ENCODE measurements at places on chromosomes 13 and 19.

GRCh38 chr13:45748941-45749759 lies 47.0 kb downstream of the CBY2 start:
- no peak for DNase-seq

DNA sequence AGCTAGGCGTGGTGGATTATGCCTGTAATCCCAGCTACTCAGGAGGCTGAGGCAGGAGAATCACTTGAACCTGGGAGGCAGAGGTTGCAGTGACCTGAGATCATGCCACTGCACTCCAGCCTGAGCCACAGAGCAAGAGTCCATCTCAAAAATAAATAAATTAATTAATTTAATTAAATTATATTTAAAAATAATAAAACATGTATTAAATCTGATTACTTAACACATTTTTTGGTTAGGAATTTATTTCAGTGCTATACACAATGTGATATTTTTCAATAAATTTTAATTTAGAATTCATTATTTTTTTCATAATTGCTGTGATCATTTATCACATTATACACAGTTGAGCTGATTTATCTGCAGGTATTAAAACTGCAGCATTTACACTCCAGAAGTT lies 1101.5 kb upstream of the MIR17HG start:
- DNase-seq = no peak

DNA sequence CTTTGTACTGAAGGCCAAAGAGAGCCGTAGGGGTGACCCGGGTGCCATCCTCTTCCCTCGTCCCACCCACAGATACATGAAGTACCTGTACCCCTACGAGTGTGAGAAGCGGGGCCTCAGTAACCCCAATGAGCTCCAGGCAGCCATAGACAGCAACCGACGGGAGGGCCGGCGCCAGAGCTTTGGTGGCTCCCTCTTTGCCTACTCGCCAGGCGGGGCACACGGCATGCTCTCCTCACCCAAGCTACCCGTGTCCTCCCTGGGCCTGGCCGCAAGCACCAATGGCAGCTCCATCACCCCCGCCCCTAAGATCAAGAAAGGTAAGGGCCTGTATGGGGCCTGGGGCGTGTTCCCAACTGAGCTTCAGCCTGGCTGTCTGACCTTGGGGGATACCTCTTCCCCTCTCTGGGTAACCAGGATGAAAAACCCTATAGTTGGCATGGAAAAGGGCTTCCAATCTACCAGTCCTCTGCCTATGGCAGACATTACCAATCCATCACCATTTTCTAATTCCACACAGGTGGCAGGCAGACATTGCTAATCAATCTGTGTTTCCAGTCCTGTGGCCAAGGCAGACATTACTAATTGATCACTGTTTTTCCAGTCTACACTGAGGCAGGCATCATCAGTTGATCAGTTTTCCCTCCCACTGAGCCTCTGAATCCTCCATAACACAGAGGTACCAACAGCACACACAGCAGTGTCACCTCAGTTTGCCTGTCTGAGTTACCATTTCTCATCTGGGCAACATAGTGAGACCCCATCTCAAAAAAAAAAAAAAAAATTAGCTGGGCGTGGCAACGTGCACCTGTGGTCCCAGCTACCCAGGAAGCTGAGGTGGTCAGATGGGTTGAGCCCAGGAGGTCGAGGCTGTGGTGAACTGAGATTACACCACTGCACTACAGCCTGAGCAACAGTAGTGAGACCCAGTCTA lies 19.1 kb upstream of the WDR18 start:
- DNase-seq = no peak

- DNase-seq = no peak
Observed at GRCh38 chr19:5492635-5493409, 37.6 kb downstream of the ZNRF4 start.

DNA sequence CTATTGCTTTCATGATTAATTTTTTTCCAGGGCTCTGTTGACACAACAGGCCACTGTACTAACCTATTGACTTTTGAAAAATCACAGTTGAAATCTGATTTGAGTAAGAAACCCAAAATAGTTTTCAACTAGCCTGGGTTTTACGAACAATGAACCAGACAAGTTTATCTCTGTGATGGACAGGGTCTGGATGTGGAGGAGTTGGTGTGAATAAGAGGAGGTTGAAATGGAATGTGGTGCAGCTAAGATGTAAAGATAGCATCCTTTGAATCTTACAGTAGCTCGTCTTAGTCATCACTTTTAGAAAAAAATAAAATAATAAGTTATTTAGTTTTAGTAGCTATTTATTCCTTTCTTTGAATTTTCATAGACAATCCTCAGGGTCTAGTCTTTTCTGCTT lies 8.3 kb upstream of the OXGR1 start:
- no peak for DNase-seq

DNA sequence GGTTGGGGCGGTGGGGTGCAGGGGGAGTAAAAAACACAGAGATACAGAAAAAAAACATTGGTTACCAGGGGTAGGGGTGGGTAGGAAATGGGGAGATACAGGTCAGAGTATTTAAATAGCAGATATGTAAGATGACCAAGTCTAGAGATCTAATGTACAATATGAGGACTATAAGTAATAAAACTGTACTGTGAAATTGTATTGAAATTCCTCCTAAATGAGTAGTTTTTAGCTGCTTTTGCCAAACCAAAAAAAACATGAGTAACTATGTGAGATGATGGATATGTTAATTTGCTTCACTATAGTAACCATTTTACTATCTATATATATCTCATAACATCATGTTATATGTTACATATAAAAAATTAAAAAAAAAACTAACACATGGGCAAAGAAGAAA lies 29.6 kb downstream of the VWA8 start:
- no peak for DNase-seq

DNA sequence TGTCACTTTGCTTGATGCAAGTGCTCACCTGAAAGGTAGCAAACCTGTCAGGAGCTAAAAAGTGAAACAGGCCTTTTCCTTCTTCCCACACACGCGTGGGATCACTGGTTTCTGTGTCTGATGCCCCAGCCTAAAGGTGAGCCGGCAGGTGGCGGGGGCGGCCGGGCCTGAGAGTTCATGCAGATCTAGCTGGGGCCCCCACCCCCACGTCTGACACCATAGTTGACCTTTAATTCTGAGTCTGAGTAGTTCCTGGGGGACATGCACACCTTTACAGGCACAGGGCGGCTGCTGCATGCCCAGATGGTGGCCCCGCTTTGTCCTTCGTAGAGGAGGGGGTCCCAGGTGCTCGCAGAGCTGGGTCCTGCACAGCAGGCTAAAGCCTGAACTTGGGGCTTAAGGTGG lies 345.3 kb downstream of the TEX29 start:
- peak; percentile 41 for DNase-seq

GRCh38 chr19:50712833-50713232 lies 6.8 kb downstream of the SHANK1 start:
- DNase-seq = no peak

DNA sequence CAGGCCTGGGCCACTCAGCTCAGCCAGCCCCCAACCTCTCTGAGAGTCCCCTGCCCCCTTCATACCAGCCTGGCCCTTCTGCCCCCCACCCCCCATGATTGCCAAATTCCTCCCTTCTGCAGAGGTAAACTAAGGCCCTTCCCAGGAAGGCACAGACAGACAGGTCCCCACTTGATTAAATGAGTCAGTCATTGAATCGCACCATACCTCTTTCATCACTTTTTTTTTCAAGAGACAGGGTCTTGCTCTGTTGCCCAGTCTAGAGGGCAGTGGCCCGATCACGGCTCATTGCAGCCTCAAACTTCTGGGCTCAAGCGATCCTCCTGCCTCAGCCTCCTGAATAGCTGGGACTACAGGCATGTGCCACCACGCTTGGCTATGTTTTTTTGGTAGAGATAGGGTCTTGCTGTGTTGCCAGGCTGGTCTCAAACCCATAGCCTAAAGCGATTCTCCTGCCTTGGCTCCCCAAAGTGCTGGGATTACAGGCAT lies 6.0 kb downstream of the PODNL1 start:
- no peak for DNase-seq

GRCh38 chr13:44458313-44458975 lies 84.8 kb downstream of the SERP2 start:
- no peak for DNase-seq

DNA sequence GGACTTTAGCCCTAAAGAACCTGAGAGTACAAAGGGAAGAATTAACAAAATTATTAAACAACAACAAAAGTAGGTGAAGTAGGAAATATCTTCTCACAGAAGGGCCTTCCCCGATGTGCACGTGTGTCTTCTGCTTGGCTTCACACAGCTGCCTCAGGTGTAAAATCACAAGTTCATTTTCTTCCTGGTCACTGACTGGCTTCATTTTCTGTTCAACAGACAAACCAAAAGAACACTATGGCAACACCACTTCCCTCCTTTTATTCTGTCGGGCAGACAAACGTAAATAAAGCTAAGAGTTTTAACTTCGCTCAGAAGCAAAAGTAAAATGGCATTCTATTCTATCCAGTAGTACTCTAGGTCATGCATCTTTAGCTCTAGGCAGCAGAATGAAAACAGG lies 140.9 kb downstream of the TBC1D4 start:
- DNase-seq = no peak

DNA sequence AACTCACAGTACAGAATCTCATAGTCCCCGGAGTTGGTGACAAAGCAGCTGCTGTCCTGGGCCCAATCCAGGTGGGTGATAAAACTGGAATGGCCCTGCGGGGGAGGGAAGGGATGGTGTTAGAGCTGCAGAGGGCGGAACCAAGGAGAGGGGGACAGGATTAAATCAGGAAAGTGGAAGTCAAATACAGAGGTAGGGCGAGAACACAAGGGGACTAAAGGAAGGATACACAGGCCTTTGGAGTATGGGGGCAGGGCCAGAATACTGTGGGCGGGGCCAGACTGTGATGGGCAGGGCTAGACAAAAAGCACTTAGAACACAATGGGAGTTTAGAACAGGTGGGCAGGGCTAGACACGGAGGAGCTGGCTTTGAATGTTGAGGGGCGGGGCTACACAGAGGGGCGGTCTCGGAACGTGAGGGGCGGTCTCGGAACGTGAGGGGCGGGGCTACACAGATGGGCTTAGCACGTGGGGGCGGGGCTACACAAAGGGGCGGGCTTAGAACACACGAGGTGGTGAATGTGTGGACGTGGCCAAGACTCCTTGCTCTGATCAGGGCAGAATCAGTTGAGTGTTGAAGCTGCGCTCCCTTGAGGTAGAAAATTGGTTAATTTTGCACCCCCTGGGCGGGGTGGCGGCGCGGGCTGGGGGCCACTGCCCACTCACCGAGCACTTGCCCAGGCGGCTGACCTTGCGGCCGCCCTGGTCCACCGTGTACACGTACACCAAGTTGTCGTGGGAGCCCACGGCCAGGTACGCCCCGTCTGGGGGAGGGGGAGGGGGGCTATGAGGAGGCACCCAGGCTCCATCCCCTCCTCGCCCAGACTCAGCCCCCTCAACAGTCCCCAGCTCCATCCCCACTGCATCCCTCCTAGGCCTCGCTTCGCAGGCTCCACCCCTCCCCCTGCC lies 14.0 kb upstream of the GPR4 start:
- DNase-seq = peak; percentile 98

GRCh38 chr13:35479038-35479492 lies 2.6 kb upstream of the MAB21L1 start:
- DNase-seq = no peak
